ENCODE measurements at places on chromosomes 5 and 9. TPM values are rescaled to one million over a fixed set of nuclear protein-coding genes. Genes with fewer than 3 reads are reported as not detected.

C5orf58 gene
- total RNA-seq = not detected

PLPP7 gene
- total RNA-seq = not detected

PCDHB15 gene
- not detected for total RNA-seq

KCNMB1 gene
- total RNA-seq = not detected

DMRT3 gene
- total RNA-seq = not detected

SWI5 gene
- total RNA-seq = 42.1 TPM

PRRX2 gene
- total RNA-seq = 9.5 TPM

PCDHB8 gene
- total RNA-seq = 0.19 TPM

SPATA31C2 gene
- total RNA-seq = not detected

SLC6A3 gene
- total RNA-seq = 0.87 TPM

FAM174A gene
- 15.2 TPM for total RNA-seq

ANKRD31 gene
- not detected for total RNA-seq

IL17B gene
- not detected for total RNA-seq

DDX31 gene
- 23.9 TPM for total RNA-seq

SLC24A2 gene
- total RNA-seq = not detected

RAD1 gene
- 36.3 TPM for total RNA-seq

PFN3 gene
- not detected for total RNA-seq

LHX2 gene
- total RNA-seq = 4.7 TPM

F12 gene
- 25.7 TPM for total RNA-seq

CTSV gene
- total RNA-seq = 13.6 TPM

IFNA2 gene
- total RNA-seq = not detected

C5 gene
- total RNA-seq = 12.4 TPM

EQTN gene
- total RNA-seq = 0.22 TPM

FOXD4L6 gene
- total RNA-seq = not detected

PTGES gene
- total RNA-seq = 175 TPM
